AG04449 (cell line): ENCODE measurements at places on chromosomes 1 and 21.

DNA sequence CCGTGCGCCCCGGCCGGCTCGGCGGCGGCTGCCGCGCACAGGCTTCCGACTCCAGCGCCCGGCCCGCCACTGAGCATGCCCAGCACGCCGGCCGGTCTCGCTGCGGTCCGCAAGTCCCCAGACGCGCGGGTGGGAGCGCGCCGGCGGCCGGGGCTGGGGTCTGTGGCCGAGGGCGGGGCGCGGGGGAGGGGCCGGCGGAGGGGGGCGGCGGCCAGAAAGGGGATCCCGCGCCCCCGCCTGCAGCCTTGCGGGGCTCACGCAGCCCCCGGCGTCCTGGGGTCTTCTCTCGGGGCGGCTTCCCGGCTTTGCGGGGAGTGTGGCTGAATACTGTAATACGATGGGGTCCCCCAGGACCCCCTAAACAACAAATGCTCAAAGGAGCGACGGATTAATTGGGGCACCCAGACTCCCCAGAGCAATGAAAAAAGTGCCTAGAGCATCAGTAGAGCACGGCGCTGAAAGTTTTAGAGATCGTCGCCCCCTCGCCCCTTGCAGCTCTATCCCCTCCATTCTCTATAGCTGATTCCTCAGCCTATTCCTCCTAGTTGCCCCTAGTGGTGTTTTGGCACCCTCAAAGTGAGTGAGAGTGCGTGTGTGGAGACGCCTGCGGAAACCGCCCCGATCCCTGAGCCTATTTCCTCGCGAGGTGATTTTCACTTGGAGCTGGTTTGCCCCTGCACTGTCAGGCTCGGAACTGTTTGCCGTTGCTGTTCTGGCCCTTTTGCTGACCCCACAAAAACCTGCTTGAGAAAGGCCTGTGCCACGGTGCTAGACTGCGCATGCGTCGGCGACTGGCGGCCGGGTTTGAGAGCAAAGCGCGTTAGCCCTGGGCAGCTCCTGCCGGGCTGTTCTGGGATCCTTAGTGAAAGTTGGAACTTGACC is at the start of gene VAV3:
TSS of gene VAV3 (minus strand) at position 71 of the 882 bp plus-strand sequence. CDS start 311 bp downstream, outside the sequence.
- DNase-seq = no peak

GRCh38 chr1:39827201-39827600 is 38.5 kb upstream of the BMP8B start:
- no peak for DNase-seq

DNA sequence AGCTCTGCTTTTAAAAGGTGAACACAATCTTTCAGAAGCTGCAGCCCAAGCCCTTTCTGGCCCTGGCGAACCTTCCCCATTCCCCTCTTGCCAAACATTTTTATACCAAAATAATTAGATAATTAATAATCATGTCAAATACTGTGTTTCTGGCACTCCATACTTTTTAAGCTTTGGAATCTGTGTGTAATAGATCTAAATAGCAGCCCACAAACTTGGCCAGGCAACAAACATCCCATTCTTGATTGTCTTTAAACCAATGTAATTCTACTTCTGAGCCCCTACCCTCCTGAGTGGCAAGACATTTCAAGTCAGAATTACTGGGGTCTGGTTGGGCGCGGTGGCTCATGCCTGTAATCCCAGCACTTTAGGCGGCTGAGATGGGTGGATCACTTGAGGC is 137.7 kb downstream of the NAV1 start:
- DNase-seq = no peak

DNA sequence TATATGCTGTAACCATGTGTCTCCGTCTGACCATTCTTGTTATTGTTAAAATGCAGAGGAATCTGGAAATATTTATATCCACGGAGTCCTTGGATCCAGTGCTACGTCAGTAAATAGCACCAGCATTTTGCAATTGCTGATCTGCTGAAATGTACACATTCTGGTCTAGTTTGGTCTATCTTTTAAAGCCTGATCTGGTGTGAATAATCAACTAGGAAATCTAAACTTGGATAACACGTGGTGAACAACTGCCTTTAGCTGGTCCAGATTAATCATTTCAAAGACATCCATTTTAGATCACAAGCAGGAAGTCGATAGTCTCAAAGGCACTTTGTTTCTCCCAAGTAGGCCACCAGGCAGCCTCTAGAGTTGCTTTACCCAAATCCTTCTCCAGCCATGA is 32.6 kb downstream of the PDPN start:
- no peak for DNase-seq

- no peak for DNase-seq
Observed at GRCh38 chr1:244171241-244171985, 120.3 kb downstream of the ZBTB18 start.

DNA sequence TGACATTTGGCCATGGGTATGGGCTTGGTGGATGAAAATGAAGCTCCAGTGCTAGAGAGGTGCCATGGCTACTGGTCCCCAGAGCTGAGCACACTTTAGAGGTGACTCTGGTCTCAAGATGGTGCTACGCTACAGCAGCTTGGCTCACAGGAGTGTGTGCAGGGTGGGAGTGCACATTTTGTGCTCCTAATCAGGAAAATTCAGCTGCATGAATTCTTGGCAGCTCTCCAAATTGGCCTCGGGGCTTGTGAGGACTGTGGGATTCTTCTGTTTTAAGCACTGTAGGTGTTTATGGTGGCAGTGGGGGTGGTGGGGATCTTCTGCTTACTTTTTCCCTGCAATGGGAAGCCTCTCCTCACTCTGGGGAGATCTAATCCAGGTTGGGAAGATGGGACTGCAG is 17.3 kb upstream of the TIPRL start:
- no peak for DNase-seq

GRCh38 chr1:213486488-213486887 is 435.4 kb downstream of the RPS6KC1 start:
- no peak for DNase-seq

DNA sequence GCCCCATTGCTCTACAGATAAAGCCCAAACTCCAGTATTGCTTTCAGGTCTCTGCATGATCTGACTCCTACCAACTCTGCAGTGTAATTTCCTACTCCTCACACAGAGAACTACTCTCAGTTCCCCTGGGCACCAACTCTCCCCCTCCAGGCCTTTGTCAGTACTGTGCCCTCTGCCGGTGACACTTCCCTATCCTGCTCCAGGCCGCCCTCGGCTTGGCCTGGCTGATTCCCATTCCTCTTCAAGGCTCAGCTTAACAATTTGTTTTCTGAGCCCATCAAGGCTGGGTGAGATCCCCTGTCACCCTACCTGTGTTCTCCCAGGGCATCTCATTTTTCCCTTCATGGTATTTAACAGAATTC is 2.6 kb downstream of the SLAMF8 start:
- no peak for DNase-seq

GRCh38 chr1:75053207-75053606 is 81.0 kb upstream of the LHX8 start:
- no peak for DNase-seq
